CD4-positive, alpha-beta T cell treated with Interleukin-10 for 1 hour (primary cell): ENCODE measurements at places on chromosomes 5 and 9.

GRCh38 chr5:159814805-159815585 lies 101.3 kb upstream of the ADRA1B start:
- DNase-seq = no peak

DNA sequence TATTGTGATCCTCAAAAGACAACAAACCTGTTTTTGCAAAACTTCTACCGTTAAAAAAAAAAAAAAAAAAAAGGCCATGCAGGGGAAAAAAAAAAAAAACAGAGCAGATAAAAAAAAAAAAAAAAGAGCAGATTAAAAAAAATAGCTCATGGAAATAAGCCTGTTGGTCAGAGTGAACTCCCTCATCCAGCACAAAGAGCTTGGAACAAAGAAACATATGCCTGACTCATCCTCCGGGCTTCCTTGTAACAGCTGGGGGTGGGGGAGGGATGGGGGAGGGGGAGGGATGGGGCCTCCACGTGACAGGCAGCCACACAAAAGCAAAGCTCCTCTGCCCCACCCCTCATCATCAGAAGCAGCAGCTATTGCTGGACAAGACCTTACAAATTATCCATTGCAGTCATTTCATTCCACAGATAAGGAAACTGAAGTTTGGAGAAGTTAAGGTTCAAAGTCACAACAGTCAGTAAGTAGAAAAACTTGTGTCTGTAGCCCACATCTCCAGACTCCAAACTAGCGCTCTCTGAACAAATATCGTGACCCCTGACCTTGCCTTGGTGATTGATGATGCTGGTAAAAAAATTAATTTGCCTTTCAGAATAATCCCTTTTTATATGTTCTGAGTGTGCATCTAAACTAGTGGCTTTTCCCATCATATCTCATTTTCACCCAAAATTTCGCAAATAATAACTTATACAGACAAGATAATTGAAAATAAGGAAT lies 38.9 kb downstream of the SLC35D2 start:
- DNase-seq = no peak

- no peak for DNase-seq
Measured at GRCh38 chr9:87346061-87346665, 151.5 kb upstream of the DAPK1 start.

- no peak for DNase-seq
Measured at GRCh38 chr5:72464071-72464470, 43.1 kb downstream of the ZNF366 start.

DNA sequence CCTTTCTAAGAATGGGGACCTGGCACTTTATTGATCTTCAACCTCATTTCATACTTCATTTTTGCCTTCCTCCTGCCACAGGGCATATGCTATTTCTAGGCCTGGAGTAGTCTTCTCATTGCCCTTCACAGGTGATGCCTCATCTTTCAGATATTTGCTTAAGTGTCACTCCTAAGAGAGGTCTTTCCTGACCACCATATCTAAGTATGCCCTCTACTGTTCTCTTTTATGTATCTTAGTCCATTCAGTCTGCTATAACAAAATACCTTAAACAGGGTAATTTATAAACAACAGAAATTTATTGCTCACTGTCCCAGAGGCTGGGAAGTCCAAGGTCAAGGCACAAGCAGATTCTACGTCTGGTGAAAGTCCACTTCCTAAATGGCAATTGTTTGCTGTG lies 99.1 kb downstream of the ADAMTS6 start:
- no peak for DNase-seq

DNA sequence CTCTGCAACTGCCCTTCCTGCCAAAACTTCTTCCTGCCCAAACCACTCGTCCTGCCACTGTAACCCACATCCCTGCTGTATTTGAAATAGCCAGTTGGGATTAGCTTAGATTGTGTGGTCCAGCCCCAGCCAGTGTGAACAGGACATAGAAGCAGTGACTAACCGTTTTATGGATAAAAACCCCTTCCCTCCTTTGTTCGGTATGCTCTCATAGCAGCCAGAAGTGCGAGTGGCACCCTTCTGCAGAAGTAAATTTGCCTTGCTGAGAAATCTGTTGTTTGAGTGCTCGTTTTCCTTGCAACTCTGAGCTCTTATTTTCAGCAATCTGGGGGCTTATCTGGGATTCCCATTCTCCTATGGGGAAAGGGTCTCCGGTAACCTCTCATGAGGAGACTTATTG lies 470.0 kb downstream of the PRDM9 start:
- no peak for DNase-seq
